Esophagus muscularis mucosa (tissue), 4 donors: ENCODE measurements at places on chromosomes 1 and 21. TPM values are rescaled to one million over a fixed set of nuclear protein-coding genes. Genes with fewer than 3 reads are reported as not detected.

DNA sequence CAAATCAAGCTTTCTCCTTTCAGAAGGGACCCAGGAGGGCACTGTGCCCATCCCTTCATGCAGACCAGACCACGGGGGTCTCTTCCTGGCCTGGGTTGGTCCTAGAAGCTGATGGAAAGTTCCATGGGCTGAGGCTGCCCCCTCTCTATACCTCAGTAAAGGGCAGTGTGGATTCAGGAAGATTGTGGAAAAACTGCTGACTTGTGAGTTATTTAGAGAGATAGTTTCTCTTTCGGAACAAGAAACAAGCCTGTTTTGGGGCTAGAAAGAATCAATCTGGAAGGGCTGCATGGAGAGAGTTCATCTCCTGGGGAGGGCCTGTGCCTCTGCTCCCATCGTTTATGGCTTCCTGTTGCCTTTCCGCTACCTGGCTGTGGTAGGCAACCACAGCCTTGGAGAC, 803 bp downstream of the CHIT1 start:
- no peak for DNase-seq

DNA sequence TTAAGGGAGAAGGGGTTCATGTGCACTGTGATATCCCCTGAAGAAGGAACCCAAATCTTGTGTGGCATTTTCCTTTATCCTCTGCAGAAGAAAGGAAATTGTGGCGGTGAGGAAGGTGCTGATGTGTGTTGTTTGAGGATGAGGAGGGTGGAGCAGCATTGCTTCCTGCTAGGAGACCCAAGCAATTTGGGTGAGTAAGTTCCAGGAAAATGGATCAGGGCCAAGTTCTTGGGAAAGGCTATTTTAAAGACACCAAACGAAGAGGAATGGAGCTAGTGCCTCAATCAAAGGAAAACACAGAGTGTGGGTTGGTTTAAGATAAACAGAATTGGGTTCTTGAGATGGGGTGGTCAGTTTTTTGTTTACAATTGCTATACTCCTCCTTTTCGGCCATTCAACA, 86.7 kb upstream of the MARK1 start:
- no peak for DNase-seq

DNA sequence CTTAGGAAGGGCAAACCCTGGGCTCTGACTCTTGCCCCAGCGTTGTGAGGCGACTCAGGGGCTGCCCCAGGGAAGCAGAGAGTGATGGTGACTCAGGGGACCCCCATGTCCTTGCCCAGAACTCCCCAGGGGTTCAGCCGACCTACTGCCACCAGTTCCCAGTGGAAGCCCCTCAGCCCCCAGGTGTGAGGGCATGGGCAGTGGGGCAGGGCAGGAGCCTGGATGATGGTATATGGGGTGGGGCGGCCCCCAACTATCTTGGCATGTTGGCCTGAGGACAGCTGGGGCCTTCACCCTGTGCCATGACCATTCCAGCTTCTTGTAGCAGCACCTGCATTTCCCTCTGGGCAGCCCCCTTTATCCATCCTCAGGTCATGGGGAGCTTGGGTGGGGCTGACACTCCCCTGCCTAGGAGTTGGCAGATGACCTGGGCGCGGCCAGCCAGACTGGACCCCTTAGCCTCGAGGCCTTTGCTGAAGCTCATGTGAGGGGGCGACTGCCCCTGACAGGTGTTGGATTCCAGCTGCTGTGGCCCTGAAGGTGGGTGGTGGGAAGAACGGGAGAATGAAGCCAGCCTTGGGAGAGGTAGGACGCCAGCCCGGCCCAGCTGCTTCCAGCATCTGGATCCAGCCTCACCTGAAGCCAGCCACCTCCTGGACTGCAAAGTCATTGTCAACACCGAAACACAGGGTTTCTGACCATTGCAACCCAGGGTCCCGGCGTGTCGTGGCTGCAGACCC, 1.8 kb upstream of the FNDC10 start:
- DNase-seq, result no peak

Gene LENEP
- total RNA-seq, result not detected

Gene SPRR2G
- total RNA-seq, result not detected
